H4 (cell line): ENCODE measurements at places on chromosomes 2 and 18. TPM values are rescaled to one million over a fixed set of nuclear protein-coding genes. Genes with fewer than 3 reads are reported as not detected.

- DNase-seq: no peak
These were observed 323.7 kb downstream of the ARHGAP15 start for GRCh38 chr2:143452817-143453451.

CYP26B1 gene
- total RNA-seq: 1.5 and 1.7 TPM in 2 replicates

GRCh38 chr2:141534666-141535362 lies 596.0 kb downstream of the LRP1B start:
- DNase-seq: no peak

- no peak for DNase-seq
These were observed 84.9 kb downstream of the PDCL3 start for GRCh38 chr2:100647709-100648108.

LTBP1 gene
- total RNA-seq: 3.1 and 4.8 TPM in 2 replicates

DNA sequence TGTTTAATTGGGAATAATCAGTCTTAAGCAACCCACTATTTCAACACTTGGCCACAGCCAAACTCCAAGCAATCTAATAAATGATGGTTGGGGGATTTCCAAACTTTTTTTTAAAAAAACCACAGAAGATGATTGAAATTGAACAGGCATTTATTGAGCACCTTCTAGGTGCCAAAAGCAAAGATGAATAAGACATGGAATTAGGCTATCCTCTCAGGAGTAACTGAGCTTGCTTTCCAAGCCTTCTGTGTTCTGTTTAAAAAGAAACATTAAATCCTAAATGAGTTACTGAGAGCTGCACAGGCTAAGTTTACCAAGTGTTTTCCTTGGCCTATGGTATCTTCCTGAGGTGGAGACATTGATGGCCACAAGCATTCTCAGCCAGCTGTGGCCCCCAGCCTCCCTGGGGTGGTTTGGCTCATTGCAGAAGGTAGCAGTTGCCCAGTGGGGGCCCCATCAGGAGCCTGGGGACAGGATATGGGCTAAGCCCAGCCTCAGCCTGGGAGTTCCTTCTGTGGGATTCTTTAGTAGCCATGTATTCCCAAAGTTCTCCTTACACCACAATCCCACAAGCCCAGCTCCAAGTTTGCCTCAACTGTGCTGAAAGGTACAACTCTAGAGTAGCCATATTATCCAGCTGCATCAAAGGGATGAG lies 174.3 kb downstream of the C1D start:
- DNase-seq: no peak

- no peak for DNase-seq
These were observed 275.3 kb downstream of the CDH2 start for GRCh38 chr18:27901424-27902226.

- DNase-seq: no peak
These were observed 10.1 kb downstream of the UGP2 start for GRCh38 chr2:63851691-63852311.

C1QL2 gene
- total RNA-seq: not detected in 2 replicates

CERKL gene
- total RNA-seq: 0.06 and 0.85 TPM in 2 replicates

DNA sequence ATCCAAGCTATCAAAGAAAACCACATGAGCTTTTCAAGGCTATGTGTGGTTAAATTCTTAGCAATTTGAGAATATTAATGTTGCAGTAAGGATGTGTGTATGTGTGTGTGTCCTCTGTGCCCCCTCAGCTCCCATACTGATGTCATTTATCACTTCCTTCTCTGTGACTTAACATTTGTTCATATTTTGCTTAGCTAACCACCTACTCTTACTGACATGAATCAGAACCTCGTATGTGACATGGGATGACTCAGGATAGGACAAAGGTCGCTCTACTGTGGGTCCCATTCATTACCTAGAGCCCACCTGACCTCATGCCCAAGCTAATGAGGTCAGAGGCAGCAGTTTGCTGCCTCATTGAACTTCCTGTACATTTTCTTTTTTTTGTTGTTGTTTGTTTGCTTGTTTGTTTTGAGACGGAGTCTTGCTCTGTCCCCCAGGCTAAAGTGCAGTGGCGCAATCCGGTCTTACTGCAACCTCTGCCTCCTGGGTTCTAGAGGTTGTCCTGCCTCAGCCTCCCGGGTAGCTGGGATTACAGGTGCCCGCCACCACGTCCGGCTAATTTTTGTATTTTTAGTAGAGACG lies 36.3 kb downstream of the MOGAT1 start:
- DNase-seq: peak; percentile 51

KANSL1L gene
- 2.3 and 5.4 TPM in 2 replicates for total RNA-seq

- DNase-seq: no peak
These were observed 172.7 kb downstream of the SETBP1 start for GRCh38 chr18:44853430-44853829.

DNA sequence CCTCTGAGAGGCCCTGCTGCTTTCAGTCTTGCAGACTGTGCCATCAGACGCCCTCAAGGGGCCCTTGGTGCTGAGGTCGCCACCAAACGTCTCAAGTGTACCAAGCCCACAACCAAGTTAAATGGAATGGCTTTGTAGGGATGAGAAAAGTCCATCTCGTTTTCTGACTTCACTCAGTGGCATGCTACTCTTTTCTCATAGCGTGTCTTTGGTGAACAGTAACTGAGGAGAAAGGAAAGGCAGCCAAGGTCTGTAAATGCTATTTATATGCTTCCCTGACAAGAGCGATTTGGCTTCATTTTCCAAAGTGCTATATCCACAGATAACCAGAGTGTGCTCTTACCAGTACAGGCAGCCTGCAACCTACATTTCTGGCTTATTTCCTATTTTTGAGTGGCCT lies 123.0 kb downstream of the MTX2 start:
- DNase-seq: peak; percentile 1

GRCh38 chr2:172878260-172878659 lies 142.6 kb downstream of the RAPGEF4 start:
- DNase-seq: no peak

- DNase-seq: no peak
These were observed 242.5 kb upstream of the HNMT start for GRCh38 chr2:137721733-137722132.

DNA sequence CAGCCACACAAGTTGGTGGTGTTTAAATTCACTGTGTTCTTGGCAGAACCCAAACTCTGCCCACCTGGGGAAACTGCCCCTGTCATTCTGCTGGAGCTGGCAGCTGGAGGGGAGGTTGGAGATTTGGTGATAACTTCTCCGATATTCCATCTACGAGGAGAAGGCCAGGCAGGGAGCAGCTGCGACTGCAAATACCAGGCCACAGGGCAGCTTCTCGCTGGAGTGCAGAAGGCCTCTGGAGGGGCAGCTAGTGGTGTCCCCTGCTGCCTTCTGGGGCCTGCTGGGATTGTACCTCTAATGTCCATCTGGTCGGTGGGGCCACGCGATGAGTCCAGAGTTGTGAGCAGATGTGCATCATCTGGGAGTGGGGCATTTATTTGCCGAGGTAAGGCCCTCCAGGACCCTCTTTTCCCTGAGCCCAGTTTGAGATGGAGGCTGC lies 98.9 kb downstream of the ACKR3 start:
- no peak for DNase-seq

DNA sequence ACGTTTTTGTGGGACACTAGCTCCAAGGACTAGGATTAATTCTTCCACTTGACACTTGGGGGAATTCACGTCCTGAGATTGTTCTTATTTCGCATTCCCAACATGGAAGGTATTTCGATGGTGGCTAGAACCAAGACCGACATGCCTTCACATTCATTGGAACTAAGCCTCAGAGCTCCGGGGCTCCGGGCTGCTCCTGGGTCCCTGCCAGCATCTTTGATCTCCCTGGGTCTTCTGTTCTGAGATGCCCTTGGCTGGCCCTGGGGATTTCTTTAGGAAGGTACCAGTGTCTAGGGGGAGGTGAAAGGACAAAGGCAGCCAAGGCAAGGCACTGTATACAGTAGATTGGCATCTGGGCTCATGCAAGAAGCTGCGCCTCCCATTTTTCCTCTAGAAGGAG lies 76.8 kb downstream of the DYSF start:
- no peak for DNase-seq

- no peak for DNase-seq
These were observed 1.0 kb upstream of the ZC3H8 start for GRCh38 chr2:112255875-112256274.

DNA sequence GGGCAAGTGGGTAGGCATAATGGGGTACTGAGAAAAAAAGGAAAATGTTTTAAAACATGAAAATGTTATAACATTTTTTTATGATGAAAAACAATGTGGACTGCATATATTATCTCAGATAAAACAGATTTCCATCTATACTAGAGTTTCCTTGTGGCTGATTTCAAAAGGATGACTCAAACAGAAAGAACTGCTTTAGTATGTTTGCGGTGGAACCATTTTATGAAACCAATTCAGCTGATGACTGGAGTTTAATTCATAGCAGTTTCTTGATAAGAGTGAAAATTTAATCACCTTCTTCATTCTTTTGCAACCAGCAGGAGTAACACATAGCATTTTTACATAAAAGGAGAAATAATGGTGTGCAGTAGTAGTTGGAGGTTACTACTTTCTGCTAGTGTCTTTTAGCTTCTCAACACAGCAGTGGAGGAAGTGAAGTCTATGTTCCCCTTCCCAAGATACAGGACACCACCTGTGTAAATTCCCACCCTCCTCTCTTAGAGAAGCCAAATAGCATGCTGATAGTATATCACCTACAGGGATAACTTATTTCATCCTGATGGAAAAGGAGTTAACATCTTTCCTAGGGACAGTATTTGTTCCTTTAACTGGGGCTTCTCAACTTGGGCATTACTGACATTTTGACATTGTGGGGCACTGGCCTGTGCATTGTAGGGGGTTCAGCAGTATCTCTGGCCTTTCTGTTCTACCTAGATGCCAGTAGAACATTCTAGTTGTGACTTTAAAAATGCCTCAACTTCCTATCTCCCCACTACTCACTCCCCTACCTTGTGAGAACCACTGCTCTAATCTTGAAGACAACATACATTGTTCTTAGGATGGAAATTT lies 29.9 kb downstream of the PELI1 start:
- peak; percentile 51 for DNase-seq

DNA sequence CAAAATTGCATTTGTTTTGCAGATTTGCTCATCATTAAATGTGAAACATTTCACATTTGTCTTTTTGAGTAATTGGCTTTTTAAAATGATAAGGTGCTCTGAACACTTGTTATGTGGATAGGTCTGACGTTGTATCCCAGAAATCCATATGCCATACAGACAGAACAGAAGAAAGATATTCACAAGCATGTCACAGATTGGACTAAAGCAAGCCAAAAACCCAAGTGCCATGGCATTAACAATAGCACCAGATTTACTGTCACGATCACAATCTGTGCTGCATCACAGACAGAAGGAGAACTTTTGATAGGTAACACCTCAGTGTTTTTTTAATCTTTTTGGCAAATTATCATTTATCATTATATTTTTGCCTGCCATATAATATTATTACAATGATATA lies 272.6 kb downstream of the ARHGAP15 start:
- DNase-seq: no peak

GRCh38 chr2:43759195-43759594 lies 14.6 kb upstream of the DYNC2LI1 start:
- peak; percentile 61 for DNase-seq

DNA sequence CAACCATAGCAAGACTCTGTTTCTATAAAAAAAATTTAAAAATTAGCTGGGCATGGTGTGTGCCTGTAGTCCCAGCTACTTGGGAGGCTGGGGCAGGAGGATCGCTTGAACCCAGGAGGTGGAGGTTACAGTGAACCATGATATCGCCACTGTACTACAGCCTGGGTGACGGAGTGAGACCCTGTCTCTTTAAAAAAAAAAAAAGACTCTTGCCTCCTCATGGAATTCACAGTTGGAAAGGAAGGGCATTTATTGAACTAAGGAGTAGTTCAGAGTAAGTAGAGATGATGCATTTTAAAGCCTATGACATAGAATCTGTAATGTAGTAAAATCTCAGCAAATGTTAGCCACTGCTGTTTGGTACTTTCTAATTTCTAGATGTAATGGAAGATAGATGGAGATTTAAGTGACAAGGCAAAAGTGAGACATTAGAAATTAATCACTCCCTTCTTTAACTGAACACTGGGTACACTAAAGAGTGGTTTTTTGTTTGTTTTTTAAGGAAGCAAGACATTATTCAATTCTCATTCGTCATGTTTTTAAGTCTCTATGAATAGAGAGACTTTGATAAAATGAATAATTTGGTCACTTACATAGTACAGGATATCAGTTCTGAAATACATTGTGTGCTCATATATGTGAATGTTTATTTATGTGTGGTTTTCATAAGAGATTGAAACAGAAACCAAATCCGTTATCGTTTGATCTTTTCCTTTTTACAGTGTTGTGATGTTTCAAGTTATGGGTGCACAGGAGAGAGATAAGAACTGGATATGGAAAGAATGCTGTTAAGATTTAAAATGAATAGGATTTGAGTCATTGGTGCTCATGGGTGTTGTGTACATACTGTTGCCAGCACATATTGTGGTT lies 186.1 kb upstream of the STON1 start:
- DNase-seq: peak; percentile 78

DNA sequence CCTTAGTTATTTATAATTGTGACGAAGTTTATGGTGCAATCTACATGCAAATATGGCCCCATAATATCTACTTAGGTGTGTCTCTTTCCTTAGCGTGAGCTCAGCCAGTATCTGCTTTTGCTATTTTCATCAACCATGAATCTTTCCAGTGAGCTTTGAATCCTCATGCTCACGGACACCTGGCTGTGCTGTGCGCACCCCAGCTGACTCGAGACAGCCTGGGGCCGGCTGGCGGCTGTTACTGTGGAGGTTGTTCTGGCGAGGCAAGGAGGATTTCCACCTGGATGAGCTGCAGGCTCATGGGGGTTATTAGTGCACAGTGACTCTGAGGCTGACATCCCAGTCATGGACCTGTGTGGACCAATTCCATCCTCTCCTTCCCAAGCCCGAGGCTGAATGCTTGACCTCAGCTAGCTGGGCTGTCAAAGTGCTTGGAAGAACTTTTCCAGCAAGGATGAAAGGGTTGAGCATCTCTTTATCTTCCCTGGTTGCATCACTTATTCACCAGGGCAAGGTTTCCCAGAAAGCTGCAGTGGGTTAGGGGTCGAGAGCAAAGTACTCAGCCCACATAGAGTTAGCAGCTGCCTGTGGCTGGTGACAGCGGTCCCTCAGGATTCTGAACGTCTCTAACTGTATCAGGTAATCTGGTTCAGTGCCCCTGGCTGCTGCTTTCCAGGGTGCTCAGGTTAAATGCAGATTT lies 141.7 kb downstream of the ARL4C start:
- no peak for DNase-seq

DNA sequence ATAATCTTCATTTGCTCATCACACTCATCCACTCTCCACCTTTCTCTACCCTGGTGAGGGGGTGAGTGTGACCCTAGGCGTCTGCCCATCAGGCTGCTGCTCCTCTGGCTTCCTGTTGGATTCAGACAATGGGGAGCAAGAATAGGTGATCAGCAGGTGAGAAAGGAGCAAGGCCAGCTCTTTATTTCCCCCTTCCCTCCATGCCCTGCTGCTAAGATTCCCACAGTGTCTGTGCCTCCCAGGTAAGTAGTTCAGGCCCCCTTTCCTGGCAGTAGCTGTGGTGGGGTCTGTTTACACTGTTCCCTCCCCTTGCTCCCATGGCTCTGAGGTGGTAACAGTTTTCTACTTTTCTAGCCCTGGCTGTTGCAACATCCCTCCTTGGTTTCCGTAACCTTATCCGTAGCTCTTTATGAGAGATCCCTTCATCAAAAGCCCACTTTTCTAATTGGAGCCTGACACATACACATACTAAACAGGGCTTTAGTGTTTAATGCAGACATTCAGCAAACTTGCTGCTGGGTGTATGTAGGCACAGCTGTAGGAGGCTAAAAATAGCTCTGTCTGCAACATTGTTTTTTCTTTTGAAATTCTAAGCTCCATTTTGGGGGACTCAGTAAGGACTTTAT lies 27.5 kb downstream of the MAP2 start:
- DNase-seq: no peak

GRCh38 chr2:239307221-239307569 lies 93.6 kb downstream of the HDAC4 start:
- no peak for DNase-seq
